ENCODE measurements at places on chromosomes 3 and 15.

DNA sequence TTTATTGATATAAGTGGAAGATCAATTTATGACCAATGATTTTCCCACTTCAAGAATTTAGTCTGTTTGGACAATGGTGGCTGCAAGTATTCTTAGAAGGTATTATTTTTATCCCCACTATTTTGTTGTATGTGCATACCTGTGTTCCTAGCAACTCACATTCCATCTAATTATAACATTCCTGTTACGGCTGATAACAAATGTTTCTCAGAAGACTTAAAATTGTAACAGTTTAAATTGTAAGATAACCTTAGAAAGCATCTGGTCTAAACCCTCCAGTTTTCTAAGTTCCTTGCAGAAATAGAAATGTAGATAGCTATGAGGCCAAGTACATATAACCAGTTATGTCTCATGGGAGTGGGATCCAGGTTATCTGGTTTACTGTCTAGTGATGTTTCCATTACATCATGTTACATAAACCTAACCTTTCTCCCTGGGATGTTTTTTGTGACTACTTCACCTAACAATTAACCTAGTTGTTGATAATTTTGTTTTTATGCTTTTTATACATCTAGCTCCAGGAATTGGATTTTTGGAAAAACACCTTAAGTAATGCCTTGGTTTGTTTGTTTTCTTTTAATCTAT, 11.1 kb upstream of the MFN1 start:
- DNase-seq, result no peak

DNA sequence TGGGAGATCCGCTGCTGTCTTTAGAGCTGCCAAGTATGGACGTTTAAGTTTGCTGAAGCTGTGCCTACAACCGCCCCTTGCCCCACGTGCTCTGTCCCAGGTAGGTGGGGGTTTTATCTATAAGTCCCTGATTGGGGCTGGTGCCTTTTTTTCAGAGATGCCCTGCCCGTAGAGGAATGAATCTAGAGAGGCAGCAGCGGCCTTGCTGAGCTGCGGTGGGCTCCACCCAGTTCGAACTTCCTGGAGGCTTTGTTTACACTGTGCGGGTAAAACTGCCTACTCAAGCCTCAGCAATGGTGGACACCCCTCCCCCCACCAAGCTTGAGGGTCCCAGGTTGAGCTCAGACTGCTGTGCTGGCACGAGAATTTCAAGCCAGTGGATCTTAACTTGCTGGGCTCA, 83.4 kb upstream of the FGF7 start:
- no peak for DNase-seq

- no peak for DNase-seq
These were observed 6.0 kb upstream of the MAP4 start for GRCh38 chr3:48022178-48022577.

GRCh38 chr3:47323431-47324277, 40.9 kb downstream of the KLHL18 start:
- peak; percentile 67 for DNase-seq

DNA sequence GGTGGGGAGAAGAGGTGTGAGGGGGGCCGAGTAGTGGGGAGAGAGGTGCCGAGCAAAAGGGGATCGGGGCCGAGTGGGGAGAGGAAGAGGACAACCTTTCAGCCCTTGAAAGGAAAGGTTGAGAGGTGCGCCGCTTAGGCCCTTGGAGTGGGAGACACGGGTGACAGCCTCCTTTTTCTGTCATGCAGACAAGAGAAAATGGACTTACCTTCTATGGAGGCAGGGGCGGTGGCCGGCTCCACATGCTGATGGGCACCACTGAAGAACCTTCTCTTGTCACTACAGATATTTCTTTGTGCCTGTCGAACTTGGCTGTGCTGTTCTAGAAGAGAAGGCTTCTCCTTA, 421 bp downstream of the KLHL18 start:
- DNase-seq, result peak; percentile 12

- no peak for DNase-seq
These were observed 31.3 kb downstream of the CYP8B1 start for GRCh38 chr3:42844412-42844713.

DNA sequence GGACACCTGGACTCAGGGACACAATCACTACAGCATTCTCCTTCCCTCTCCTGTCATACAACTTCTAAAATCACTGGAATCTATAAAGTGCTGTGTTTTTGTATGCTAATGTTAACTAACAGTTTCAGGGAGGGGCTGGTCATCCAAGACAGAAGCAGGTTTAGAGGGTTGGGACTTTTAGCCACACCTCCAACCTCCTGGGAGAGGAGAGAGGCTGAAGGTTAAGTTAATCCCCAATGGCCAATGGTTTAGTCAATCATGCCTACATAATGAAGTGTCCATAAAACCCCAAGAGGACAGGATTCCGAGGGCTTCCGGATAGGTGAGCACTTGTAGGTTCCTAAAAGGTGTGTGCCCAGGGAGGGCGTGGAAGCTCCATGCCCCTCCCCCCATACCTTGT, 219.3 kb upstream of the CTNNB1 start:
- no peak for DNase-seq

DNA sequence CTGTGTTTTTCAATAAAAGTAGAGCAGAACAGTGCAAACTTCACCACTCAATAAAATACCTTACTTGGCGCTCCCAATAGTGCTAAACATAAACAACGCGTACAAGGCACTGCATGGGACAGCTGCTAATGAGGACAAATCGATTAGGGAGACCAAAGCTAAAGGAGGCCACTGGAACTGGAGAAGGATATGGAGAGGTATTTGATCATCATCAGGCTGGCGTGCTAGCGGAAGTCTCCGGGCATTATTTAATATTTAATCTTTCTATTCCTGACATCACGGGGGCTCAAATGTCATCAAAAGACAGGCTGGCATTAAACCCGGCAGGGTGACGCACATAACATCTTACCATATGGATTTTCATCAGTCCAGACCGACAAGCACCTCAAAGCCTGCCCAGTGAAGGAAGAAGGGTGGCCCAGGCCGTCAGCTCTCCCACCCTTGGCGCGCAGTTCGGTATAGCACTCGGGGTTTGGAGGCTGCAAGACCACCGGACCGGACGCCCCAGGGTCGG, 604 bp downstream of the CCPG1 start:
- peak; percentile 27 for DNase-seq

- no peak for DNase-seq
These were observed 9.7 kb upstream of the XIRP1 start for GRCh38 chr3:39202094-39202493.

DNA sequence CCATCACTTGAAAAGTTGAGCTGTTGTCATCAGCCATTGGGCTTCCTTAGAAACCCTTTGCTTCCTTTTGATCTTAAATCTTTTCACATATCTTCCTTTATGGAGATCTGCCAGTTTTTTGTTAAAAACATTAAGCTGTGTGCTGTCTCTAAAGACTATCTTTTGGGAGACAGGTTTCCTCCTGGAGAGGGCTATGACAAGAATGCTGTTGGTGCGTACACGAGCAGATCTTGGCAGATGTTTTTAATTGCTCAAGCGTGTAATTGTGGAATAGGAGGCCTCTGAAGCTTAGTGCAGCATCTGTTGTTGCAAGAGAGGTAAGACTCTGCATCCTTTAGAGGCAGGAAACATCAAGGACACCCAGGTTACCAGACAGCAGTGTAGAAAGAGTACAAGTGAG, 56.8 kb downstream of the PHLDB2 start:
- peak; percentile 65 for DNase-seq

GRCh38 chr15:50262533-50262932, 3.0 kb downstream of the HDC start:
- DNase-seq, result no peak

DNA sequence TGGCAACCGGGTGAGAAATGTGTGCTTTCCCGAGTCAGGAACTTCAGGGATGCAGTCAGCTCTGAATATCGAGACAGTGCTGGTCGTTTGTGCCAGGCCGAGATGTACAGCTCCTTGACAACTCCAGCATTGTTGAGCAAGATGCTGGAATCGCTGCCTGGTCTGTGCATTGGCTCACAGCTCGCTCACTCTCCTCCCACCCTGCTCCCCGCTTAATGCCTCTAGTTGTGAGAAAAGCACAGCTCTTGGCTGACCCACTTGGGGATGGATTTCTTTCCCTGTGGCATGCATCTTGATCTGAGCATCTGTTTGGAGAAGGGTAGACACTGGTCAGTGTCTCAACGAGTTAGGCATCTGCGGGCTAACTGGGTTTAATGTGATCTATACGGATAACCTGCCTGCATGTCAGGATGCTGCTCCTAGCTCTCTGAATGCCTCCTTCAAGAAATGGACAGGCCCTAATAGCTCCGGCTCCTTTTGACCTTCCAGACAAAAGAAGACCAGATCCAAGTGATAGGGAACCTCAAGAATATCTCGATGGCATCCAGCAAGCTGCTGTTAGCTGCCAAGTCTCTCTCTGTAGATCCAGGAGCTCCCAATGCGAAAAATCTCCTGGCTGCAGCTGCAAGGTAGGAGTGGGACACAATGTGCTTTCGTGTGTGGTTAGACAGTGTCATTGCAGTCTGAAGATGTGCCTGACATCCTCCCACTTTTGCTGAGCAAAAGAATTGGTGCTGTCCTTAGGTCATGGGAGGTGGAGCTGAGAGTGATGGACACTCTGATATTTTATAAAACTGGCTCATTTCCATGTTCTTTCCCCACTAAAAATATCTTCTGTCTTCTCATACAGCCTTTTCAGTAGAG, 302.2 kb upstream of the TPM1 start:
- DNase-seq, result no peak

DNA sequence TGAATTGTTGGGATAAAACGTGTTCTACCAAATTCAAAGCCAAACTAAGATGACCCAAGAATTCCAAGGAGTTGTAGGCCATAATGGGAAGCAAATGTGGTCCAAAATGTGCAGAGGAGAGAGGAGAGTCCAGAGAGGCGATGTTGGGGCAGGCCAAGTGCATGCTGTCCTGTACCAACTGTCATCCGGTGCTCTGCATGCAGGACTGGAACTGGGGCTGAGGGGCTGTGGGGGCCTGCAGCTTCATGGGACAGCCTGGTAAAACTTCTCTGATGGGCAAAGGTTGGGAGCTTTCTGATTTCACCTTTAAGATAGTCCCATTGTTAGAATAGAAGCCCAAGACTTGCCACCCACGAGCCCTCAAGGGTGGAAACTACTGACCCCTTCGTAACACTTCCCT, 831.4 kb downstream of the AGBL1 start:
- no peak for DNase-seq

- no peak for DNase-seq
These were observed 338.6 kb upstream of the POU1F1 start for GRCh38 chr3:87614998-87615397.

DNA sequence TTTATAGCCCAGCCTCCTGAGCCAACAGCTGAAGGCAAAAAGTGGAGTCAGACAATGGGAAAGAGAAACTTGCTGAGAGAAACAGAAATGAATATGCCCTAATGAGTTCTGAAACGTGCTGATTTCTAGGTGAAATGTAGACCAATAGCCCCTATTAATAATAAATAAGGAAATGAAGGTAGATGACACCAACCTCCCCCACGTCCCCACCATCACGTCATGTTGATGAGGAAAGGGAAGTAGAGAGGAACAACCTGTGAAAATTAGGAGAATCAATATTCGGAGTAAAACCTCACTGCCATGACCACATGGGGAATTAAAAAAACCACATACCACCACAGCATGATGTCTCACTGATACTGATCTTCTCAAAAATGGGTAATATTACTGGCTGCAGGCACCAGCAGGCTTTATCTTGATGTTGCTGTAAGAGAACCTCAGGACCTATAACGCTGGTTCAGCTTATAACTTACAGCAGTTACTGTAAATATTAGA, 64.0 kb downstream of the KAT2B start:
- no peak for DNase-seq

GRCh38 chr15:56754772-56755370, 21.6 kb upstream of the ZNF280D start:
- DNase-seq, result no peak

DNA sequence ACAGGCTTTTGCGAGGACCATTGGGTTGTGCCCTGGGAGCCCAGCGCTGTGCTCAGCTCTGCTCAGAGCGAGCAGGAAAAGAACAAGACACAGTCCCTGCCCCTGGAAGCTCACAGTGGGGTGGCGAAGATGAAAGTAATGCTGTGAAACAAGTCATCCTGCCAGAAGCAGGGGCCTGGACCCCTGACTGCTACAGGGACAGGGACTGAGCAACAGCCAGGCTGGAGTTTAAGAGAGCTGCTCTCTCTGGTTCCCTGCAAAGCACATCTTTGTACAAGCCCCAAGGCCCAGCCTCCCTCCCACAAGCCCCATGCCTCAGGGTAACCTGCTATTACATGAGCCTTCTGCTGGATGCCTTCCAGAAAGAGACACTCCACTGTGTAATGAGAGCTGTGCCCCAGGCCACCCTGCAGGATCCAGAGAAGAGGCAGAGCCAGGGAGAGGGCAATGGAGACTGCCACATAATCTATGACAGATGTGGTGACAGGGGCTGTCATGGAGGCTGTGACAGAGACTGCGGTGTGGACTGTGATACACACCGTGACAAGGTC, 7.1 kb upstream of the HCN4 start:
- no peak for DNase-seq

DNA sequence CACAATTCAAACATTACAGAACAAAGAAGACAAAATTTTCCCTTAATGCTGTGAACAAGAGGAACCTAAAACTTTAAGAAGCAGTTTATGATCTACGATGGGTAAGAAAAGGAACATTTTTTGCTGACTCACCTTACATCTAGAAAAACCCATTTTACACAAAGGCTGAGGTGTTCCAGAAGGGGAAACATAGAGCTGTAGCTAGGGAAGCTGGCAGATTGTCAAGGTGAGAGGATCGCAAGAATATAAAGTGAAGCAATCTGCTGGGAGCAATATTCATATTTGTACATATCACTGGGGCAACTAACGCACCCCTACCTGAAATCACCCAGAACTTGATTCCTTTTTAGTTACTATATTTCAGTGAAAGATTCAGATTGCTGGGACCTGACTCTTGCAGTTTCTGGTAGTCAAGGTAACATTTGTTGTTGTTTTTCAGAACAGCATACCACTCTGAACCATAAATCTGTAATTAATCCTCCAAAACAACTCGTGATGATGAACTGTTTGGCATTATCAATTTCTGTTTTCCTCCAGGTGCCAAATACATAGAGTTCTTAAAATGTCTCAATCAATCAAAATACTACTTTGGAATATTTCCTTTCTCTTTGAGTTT, 184.1 kb upstream of the LRRC3B start:
- peak; percentile 3 for DNase-seq

DNA sequence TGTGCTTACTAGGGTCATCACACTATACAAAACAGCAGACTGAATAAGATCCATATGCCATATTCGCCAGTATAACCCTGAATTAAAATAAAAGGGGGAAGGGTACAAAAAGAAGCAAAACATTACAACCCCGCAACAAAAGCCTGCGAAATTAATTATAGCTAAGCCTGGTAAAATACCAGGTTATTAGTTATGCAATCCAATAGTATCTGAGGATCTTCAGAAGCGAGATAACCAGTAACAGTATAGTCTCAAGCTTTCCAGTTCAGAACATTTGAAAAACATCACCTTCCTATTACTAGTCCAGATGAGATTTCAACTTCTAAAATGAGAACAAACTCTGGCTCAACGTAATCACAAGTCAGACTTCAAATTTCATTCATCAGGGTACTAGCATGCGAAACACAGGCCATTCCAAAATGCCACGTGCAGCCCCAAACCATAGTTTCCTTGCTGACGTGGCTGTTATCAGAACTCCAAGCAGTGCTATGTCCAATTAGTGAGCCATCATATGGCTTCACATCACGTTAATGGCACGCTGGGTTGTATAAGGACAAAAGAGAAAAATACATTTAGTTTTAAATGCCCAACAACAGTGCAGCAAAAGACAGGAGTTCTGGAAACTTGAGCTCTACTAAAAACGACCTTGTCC, 1.1 kb downstream of the SSR3 start:
- DNase-seq, result peak; percentile 81
